ENCODE measurements at places on chromosomes 7 and 10.

DNA sequence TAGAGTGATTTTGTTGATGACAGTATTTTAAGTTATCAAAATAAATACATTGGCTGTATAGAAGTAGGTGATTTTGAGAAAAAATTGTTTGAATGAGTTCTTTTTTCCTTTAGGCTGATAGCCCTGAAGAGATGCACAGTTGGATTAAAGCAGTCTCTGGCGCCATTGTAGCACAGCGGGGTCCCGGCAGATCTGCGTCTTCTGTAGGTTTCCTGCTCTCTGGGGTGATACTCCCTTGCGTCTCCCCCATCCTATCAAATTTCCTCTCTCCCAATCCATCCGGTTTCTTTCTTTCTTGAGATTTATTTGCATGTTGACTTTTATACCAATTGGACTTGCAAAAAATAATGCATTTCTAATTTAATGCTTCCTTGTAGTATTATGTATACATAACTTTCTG, 27.6 kb upstream of the ARMS2 start:
- no peak for DNase-seq

DNA sequence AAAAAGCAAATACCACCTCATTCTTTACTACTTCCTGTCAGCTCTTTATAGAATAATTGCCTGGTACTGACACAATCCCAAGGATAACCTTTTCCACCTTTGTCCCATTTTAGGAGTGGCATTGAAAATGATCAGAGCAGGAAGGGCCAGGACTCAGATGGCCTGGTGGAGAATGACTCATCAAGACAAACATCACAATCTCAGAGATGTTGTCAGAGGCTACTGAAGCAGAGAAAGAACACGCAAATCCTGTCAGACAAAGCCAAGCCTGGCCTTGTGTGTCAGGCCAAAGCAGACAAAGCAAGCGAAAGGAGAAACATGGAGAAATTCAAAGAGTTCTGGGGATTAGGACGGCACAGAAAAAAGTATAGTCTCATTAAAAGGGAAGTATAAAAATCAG, 40.9 kb downstream of the NSUN6 start:
- DNase-seq = peak; percentile 54

DNA sequence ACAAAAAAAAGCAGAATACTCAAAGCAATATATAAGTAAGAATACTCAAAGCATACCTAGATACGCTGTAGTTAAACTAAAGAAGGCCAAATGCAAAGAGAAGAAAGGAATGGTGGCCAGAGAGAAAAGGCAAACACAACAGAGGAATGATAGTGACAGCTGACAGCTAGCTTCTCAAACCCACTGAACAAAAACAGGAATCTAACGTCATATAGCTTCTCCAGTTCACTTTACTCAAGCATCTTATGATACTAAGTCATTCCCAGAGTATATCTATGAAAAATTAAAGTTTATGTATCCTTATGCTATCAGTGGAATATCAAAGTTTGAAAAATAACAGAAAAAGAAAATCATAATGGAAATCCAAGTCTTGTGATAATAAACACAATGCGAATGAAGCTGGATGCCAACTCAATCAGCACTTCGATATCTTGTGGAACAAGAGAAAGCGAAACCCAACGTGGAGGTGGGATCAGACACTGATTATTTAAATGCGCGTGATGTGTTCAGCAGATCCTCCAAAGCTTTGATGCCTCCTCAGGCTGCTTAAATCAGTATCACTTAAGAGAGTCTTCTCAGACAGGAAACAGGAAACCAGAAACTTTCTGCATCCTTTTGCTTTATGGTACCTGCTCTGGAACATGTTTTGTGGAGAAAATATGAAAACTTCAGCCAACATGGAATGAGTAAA, 102.8 kb downstream of the PIP4K2A start:
- no peak for DNase-seq

- DNase-seq = peak; percentile 41
Measured at GRCh38 chr10:3704565-3705325, 80.3 kb downstream of the KLF6 start.

DNA sequence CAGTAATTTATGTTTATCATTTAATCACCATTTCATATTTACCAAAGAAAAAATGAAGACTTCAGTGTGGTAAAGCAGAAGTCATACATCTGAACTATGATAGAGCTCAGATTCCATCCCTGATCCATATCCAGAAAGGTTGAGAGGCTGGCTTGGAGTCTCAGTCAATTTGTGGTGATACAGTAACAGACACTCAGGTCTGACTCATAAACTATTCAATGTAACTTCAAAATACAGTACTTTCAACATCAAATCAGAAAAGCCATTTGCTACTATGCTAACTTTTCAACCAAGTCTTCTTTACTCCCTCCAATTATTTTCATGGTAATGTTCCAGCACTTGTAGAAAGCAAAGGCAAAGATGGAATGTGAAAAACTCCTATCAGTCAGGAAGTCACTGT, 190.4 kb downstream of the HDAC9 start:
- peak; percentile 46 for DNase-seq

DNA sequence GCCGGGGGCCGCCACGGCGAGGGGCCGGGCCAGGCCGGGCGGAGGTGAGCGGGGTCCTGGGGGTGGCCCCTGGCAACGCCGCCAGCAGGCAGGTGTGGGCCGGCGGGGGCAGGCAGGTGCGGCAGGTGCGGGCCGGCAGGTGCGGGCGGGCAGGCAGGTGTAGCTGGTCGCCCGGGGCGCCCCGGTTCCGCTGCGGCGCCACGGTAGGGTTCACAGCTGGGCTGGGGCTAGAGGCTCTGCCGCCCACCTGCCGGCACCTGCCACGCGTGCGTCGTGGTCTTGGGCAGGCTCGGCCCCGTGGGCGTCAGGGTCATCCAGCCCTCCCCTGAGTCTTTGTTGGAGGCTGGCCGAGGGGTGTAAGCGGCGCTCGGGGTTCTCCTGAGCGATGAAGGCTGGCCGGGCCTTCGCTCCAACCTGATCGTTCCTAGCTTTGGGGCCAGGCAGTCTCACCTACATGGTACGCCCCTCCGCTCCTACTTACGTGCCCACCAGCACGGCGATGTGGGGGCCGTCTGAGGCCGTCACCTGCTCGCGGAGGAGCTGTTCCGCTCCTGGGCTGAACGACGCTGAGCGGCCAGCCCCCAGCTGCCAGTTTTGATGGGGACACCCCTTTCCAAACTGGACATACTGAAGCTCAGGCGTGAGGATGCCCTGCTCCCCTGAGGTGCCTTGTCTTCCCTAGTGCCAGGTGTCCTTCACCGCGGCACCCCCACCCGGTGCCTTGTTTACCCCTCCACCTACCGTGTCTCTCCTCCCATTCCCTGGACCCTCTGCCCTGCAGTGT, 493 bp downstream of the ZMIZ2 start:
- no peak for DNase-seq

DNA sequence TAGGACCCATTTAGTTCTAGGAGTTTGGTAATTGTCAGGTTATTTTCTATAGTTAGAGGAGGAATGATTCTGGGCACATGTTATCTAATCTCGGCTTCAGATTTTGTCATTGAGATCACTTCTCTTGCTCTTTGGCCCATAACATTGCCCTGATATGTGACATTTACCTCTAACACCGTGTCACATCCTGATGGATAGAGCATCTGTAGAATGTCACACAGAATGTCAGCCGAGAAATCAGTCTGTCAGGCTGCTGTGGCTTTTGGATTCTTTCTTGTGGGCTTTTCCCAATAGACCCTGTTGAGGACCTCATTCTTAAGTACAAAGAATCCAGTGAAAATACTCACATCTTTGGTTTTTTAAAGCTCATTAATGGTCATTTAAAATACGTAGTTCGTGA, 142.4 kb downstream of the LRRC4 start:
- DNase-seq = no peak

- DNase-seq = no peak
Measured at GRCh38 chr10:49379596-49380410, 16.1 kb downstream of the DRGX start.

DNA sequence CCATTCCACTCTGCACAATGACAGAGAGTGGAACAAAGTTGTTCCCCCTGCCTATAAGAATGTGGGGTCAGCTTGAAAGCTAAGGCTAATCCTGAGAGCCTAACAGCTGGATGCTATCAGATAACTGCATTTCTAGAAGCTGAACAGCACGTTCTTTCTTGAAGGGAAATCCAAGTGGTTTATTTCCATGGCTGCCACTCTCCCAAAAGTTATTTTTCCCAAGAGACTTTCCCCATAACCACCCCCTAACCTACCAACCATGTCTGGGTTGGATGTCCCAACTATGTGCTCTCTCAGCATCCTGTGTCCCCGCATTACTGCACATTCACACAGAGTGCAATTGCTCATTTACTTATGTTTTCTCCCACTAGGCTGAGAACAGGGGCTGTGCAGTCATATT, 140.7 kb upstream of the ANKRD1 start:
- DNase-seq = no peak

DNA sequence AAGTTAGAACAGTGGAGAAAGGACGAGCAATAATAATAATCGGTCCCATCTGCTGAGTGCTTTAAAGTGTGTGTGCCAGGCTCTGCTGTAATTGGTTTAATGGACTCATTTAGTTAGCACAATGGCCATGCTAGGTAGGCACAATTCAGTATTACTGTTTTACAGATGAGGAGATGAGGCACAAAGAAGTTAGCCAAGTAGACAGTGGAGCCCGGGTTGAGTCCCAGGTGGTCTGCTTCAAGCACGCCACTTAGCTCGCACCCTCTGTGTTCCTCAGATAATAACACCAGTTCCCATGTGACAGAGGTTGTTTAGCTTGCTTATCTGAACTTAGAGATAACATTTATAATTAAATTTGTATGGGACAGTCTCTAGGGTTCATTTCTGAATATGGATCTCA, 101.6 kb upstream of the GJD4 start:
- no peak for DNase-seq

- no peak for DNase-seq
Measured at GRCh38 chr7:87140271-87140748, 11.9 kb upstream of the DMTF1 start.

GRCh38 chr10:91768123-91768522, 30.1 kb upstream of the TNKS2 start:
- DNase-seq = peak; percentile 6

DNA sequence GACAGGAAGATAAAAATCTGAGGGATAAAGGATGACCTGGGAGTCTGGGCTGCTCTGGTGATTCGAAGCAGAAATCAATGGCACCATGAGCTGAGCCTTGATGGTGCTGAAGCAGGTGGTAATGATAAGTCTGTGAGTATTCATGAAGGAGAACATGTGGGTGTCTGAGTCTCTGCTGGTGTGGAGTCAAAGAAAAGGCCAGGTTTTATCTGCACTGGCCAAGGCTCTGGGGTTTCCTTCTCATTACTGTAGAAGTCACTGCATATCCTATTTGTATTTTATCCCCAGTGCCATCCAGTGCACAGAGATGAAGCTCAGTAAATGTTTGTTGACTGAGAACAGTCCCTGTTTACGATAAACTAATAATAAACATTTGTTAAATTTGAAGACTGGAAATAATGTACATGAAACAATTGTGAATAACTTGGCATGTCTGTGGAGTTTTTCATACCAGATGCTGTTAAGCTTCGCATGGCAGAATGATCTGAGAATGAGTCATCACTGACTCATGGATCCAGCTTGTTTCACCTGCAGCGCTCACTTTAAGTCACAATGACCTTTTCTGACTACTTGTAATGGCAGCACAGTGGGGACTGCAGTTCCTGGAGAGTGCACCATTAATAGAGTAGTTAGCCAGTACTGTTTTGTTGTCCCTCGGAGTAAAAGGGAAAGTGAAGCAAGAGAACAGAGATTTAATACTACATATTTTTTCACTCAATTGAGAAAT, 538.5 kb downstream of the HTR7 start:
- peak; percentile 77 for DNase-seq

- peak; percentile 54 for DNase-seq
Measured at GRCh38 chr7:132160611-132161532, 415.4 kb downstream of the PLXNA4 start.

- DNase-seq = no peak
Measured at GRCh38 chr10:100928039-100928438, 15.3 kb downstream of the SLF2 start.

- DNase-seq = no peak
Measured at GRCh38 chr10:127354992-127355391, 158.6 kb upstream of the INSYN2A start.

- DNase-seq = no peak
Measured at GRCh38 chr7:143467724-143468123, 9.9 kb upstream of the TAS2R41 start.

- peak; percentile 41 for DNase-seq
Measured at GRCh38 chr7:44372560-44373417, 47.4 kb upstream of the CAMK2B start.

DNA sequence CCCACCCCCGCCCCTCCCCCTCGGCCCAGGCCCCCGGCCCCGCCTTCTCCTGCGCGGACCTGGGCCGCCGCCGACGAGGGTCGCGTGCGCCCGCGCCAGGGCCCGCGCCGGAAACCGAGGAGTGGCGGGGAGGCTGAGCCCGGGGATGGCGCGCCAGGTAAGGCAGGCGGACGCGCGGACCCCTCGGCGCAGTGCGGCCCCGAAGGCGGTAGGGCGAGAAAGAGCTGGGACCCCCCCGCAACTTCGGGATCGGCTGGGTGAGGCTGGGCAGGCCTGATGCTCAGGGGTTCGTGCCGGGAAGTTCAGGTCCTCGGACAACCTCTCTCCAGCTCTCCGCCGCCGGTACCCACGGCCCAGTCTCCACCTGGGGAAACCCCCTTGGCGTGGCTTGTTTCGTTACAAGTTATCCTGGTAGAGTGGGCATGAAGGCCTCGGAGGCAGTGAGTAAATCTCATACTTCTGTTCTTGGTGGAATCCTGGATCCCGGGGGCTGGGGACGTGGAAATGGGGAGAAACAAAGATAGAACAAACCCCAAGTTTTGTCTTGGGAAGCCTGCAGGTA, 58.4 kb downstream of the ZNF467 start:
- DNase-seq = no peak

DNA sequence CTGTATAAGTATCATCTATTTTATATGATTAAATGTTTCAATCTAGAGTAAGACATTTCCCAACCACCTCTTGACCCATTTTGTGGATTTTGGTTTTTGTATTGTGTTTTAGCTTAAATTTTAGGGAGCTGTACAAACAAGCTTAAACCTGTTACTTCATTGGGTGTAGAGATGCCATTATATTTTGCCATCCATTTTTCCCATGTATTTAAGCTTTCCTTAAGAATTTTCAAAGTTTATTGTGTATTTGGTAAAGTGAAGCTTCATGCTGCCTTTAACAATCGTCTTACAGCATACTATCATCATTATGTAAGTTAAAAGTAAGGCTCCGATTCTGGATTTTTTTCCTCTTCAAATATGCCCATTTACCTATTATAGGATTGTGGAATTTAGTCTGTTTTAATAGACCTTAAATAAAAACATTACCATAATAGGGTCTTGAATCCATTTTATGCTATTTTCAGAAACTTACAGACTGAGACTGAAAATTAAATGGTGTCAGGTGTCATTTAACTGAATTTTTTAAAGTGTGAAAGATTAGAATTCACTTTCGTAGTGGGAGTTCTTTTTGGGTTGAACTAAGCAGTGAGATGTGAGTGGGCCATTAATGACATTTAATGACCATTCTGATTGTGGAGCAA, 2.2 kb downstream of the KMT2E start:
- no peak for DNase-seq

GRCh38 chr7:52685333-52685732, 350.1 kb upstream of the POM121L12 start:
- DNase-seq = peak; percentile 6

DNA sequence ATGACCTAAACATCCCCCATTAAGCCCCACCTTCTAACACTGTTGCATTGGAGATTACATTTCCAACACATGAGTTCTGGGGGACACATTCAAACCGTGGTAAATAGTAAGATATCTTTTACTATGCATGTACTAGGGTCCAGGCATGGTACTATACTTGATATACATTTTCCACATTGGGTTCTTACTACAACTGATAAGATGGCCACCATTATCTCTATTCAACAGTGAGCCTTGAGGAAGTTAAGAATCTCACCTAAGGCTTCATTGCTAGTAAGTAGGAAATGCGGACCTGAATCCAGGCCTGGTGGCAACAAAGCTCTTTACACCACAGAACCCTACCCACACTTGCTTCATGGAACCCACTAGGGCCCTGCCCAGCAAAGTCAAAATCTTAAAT, 5.7 kb downstream of the PANK1 start:
- DNase-seq = no peak
